ENCODE measurements at places on chromosomes 12 and 14. TPM values are rescaled to one million over a fixed set of nuclear protein-coding genes. Genes with fewer than 3 reads are reported as not detected.

The TSHR gene
- 0.18 TPM for total RNA-seq

The KITLG gene
- 4.6 TPM for total RNA-seq

The E2F7 gene
- total RNA-seq: 0.58 TPM

The LRIG3 gene
- 41.4 TPM for total RNA-seq

The PPFIBP1 gene
- total RNA-seq: 108 TPM

The ST8SIA1 gene
- total RNA-seq: 1.8 TPM

DNA sequence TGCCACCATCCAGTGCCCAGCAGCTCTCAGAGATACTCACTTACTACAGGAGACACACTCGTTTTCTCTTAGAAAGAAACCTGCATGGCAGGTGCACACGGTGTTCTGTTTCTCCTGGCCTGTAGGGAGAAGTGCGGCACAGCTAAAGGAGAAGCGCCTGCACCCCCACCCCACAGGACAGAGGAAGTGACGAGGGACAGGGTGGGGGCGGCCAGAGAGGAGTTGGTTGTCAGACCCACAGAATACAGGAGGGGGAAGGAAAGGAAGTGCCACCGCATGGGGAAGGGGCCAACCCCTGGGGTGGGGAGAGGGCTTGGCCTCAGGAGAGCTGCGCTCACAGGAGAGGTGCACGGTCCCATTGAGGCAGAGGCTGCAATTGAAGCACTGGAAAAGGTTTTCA is 8.8 kb downstream of the TNFRSF1A start:
- DNase-seq: no peak

DNA sequence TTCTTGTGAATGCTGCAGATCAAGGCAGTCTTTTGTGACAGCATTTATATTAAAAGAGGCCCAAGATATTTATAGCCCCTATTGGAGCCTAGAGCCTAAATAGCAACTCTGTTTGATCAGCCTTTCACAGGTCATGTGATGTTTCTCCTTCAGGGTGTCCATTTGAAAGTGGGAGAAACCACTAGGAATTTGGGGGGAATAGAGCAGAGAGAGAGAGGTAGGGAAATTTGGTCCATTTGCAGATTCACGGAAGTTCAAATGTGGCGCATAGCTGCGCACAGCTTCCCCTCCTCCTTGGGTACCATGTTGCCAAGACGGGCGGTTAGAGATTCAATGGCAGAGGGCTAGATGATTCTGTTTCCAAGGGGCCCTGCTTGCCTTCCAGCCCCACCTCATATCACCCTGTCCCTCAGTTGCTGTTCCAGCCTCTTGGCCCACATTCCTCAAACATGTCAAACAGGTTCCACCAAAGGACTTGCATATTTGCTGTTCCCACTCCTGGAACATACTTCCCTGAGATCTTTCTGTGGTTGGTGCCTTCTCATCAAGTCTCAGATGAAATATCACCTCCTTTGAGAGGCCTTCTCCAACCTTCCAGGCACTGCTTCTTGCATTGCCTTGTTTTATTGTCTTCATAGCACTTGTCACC is 220.8 kb downstream of the CHST11 start:
- no peak for DNase-seq

- peak; percentile 43 for DNase-seq
These were observed 37.0 kb downstream of the BTG1 start for GRCh38 chr12:92108651-92109050.

DNA sequence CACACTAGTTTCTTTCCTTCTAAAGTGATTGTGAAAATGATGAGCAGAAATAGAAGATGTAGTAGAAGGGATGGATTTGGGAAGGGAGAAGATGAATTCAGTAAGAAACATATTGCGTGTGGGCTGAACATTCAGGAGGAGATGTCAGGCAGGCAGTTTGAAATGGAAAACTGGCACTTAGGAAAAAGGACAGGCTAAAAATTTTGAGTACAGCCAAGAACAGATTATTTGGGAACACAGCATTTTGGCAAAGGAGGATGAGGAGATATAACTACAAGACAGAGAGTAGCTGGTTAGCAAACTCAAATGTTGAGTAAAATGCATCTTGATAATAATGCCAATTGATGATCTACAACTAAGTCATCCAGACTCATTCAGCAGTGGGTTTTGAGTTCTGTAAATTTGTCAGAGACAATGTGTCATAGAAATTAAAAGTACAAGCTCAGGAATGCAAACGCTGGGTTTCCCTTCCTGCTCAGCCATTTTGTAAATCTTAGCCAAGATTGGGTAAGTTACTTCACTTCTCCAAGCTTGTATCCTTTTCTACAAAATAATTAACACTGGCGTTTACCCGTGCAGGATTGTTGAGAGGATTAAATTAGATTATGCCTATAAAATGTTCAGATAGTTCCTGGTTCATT is 255.0 kb downstream of the NAV3 start:
- no peak for DNase-seq

GRCh38 chr14:50383618-50384225 is 13.0 kb downstream of the CDKL1 start:
- peak; percentile 72 for DNase-seq

- no peak for DNase-seq
These were observed 190.6 kb downstream of the TMX1 start for GRCh38 chr14:51430633-51431032.

GRCh38 chr14:24138396-24139271 is 2.6 kb downstream of the PSME1 start:
- DNase-seq: no peak

DNA sequence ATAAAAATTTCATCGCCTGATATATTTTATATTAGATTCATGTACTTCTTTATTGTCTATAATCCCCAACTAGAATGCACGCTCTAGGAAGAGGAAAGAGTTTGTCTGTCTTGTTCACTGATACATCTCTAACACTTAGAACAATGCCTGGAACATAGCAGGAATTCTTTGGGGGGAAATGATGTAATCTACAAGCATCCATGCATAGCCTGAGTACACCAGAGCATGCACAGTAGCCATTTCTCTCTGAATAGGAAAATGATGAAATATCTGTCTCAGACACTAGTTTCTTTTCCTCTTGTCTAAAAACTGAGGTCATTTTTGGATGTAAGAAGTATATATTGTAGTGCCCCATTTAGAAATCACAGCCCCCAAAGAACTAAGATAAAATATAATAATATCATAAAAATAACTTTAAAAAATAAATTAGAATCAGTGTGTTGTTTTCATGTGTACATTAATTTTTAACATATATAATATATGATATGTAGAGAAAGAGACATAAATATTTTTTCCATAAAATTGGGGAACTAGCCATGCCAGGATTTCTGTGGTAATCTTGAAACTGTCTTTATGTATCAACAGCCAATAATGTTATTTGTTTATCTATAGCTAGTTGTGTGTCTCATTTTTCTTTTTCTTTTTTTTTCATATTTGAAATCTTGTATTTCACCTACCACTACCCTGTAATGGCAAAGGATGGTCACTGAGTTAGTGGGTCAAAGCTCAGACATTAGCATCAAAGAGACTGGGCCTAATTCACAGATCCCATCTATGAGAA is 155.6 kb upstream of the TMCC3 start:
- no peak for DNase-seq

GRCh38 chr12:72681028-72681427 is 408.9 kb downstream of the TRHDE start:
- DNase-seq: no peak

DNA sequence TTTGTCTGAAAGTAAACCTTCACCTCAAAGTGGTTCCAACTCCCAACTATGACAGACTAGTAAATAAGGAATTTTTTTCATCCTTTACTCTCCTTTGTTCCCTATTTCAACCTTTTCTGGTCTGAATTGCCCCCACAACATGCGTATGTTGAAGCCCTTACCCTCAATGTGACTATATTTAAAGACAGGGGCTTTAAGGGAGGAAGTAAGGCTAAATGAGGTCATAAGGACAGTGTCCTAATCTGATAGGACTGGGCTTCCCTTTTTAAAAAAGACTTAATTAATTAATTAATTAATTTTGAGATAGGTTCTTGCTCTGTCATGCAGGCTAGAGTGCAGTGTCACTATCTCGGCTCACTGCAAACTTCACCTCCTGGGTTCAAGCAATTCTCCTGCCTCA is 86.3 kb downstream of the VCPKMT start:
- DNase-seq: no peak

GRCh38 chr12:57098546-57098945 is 9.6 kb downstream of the NAB2 start:
- DNase-seq: no peak

DNA sequence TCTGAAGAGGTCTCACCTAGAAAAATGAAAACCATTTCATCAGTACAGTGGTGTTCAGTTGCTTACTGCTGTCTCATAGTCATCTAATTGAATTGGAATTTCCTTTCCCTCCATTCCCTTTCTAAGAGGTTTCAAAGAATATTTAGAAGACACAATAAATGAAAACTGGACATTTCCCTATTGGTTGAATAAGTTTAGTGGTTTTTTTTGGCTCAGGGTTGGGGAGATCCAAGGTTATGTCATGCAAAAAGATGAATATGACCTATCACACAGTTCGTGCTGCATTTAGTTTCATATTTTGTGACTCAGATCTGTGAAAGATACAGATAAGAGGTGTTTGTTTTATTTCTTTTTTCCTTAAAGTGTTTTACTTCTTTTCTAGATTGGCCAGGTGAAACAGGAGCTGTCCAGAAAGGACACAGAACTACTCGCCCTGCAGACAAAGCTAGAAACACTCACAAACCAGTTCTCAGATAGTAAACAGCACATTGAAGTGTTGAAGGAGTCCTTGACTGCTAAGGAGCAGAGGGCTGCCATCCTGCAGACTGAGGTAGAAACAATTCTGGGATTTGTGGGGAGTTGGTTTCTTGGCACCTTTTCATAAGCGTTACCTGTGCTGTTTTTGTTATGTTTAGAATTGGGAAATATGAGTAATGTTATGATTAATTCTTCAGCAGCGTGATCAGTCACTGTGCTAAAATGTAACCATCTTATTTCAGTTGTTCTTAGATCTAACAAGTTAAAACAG is 124.6 kb downstream of the ERC1 start:
- DNase-seq: peak; percentile 14

DNA sequence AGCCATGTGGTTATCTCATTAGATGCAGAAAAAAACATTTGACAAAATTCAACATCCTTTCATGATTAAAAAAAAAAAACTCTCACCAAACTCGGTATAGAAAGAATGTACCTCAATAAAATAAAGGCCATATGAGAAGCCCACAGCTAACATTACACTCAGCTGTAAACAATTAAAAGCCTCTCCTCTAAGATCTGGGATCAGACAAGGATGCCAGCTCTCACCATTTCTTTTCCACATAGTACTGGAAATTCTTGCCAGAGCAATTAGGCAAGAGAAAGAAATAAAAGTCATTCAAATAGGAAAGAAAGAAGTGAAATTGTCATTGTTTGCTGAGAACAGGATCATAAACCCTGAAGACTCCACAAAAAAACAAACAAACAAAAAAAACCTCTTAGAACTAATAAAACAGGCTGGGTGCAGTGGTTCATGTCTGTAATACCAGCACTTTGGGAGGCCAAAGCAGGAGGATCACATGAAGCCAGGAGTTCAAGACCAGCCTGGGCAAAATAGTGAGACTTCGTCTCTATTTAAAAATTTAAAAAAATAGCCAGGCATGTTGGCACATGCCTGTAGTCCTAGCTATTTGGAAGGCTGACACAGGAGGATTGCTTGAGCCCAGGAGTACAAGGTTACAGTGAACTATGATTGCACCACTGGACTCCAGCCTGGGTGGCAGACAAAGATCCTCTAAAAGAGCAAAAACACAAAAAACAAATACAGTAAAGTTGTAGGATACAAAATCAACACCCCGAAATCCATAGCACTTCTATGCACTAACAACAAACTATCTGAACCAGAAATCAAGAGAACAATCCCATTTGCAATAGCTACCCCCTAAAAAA is 114.4 kb downstream of the FOXA1 start:
- DNase-seq: no peak
